ENCODE measurements at places on chromosomes 6 and 20.

GRCh38 chr6:101263596-101263995, 129.9 kb upstream of the GRIK2 start:
- no peak for DNase-seq

DNA sequence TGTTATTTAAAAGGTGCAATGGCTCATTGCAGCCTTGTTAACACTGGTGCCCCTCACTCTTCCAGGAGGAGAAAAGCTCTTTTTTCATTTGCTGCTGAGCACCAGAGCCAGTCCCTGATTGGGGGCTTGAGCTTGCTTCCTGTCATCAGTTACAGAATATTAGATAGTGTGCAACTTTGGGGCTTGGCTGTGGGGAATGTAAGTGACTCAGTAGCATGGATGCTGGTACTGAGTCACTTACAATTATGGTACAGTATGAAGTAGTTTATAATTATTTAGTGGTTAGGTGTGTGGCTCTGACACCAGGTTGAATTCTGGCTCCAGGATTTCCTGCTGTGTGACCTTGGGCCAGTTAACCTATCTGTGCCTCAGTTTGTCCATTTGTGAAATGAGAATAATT, 37.6 kb downstream of the ANKS1A start:
- no peak for DNase-seq

- no peak for DNase-seq
Measured at GRCh38 chr20:38547288-38548085, 33.5 kb upstream of the ADIG start.

- DNase-seq = no peak
Measured at GRCh38 chr6:28643017-28643740, 117.5 kb downstream of the GPX5 start.

GRCh38 chr6:42140756-42141602, 1.4 kb downstream of the C6orf132 start:
- no peak for DNase-seq

Measured in neuronal stem cell (in vitro differentiated cells).